Head of caudate nucleus (tissue), 42 donors: ENCODE measurements at places on chromosomes 7 and 10.

DNA sequence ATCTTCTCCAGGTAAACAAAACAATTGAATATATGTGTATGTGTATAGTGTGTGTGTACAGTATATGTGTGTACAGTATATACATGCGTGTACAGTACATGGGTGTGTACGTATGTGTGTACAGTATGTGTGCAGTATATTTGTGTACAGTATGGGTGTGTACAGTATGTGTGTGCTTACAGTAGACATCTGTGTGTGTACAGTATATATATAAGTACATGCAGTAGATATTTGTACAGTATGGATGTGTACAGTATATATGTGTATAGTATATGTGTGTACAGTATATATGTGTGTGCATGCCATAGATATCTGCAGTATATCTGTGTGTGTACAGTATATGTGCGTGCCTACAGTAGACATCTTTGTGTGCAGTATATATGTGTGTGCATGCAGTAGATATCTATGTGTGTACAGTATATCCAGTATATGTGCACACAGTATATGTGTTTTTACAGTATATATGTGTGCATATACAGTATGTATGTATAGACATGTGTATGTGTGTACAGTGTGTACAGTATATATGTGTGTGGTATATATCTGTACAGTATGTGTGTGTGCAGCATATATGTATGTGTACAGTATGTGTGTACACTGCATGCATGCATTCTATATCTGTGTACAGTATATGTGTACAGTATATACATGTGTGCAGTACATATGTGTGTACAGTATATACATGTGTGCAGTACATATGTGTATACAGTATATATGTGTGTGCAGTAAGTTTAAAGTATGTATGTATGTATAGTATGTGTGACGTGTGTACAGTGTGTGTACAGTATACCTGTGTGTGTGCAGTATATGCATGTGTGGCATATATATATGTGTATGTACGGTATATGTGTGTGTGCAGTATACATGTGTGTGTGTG, 37.3 kb upstream of the SLC39A12 start:
- DNase-seq = no peak

DNA sequence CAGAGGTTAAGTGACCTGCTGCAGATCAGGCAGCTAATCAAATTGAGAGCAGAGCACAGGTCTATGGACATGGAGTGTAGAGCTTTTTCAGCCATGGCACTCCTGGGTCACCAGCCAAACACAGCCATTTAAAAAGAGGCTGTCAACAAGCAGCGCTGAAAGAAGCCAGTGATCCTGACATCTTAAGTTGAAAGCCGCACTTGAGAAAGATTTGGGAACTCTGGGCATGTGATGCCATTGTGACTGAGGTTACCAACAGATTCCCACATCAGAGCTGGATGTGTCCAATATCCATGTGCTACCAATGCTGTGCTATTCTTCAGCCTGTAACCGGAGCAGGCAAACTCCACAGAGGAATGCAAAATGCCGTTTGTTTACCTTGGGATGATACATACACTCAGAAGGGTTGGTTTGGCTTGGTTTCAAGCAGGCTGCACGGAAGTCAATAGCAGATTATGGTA, 56.2 kb upstream of the ABLIM1 start:
- DNase-seq = peak; percentile 26

DNA sequence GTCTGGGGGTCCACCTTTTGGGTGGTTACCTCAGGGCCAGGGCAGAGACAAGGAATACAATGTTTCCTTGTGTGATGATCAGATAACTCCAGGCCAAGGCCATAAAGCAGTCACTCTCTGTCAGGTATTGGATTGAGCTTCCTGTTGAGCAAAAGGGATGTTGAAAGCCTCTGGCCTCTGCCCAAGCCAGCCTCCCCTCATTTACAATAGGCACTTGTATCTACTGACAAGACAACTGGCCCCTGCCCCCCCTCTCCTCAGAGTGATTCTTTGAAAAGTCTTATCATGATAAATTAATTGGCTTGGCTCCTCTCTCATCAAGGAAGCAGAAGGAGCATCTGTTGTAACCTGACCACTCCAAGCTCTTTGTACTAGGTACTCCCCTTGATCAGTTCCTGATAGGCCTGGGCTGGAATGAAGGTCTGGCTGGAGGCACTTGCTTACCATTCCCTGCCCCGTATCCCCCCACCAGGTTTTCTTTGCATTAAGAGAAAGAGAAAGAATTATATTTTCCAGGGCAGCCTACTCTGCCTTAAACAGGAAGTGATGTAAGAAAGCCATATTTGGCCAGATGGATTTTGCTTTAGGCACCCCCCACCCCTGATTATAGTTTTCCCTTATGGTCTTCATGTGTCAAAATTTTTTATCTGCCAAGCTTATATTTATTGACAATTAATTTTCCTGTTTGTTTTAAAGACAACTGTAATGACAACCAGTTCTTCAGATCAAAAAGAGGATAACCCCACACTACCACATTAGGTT, 42.1 kb upstream of the HPS1 start:
- DNase-seq = no peak

GRCh38 chr7:90345595-90346335, 751 bp upstream of the GTPBP10 start:
- no peak for DNase-seq

- DNase-seq = peak; percentile 54
Measured at GRCh38 chr7:2109936-2110609, 122.7 kb downstream of the MAD1L1 start.

- no peak for DNase-seq
Measured at GRCh38 chr7:85773116-85773728, 586.4 kb upstream of the SEMA3D start.

DNA sequence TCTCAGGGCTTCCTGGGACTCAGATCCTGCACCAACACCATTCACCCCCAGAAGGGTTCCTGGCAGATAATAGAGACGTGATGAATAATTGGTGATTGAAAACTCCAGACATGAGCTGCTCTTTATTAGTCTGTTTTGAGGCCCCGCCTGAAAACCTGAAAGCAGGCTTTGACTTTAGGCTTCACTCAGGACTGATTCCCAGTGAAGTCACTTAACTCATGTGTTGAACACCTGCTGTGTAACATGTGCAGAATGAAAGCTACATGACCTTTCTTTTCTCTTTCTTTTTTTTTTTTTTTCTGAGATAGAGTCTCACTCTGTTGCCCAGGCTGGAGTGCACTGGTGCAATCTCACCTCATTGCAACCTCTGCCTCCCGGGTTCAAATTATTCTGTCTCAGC, 8.9 kb downstream of the SPACDR start:
- DNase-seq = no peak

DNA sequence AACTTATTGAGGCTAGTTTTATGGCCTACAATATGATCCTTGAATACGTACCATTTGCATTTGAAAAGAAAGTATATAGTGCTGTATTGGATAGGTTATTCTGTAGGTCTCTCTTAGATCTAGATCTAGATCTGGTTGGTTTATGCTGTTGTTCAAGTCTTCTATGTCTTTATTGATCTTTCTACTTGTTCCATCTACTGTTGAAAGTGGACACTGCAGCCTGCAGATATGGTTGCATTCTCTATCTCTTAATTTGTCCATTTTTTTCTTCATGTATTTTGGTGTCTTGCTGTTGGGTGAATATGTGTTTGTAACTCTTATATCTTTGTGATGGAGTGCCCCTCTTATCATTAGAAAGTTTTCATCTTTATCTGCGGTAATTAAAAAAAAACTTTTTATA, 139.4 kb upstream of the PCDH15 start:
- DNase-seq = no peak

- DNase-seq = no peak
Measured at GRCh38 chr7:20403331-20403730, 72.6 kb downstream of the ITGB8 start.

- no peak for DNase-seq
Measured at GRCh38 chr10:51204701-51205100, 130.4 kb downstream of the PRKG1 start.

DNA sequence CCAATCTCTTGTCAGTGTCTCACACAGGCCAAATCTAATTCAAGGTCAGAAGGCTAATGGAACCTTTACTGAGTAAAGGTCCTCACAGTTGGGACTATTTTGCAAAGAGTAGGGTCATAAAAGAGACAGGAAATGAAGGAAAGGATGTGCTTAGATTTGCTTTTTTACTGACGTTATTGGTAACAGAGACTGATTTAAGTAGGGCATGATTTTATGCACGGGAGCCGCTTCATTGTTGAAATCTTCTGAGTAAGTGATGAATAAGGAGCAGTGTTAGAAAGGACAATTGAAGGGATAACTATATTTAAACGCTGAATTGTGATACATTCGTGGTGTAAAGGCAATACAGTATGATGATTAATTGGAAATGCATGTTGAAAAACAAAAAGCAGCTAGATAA, 261.5 kb downstream of the MALRD1 start:
- no peak for DNase-seq

GRCh38 chr7:82358923-82359322, 84.7 kb downstream of the CACNA2D1 start:
- no peak for DNase-seq

DNA sequence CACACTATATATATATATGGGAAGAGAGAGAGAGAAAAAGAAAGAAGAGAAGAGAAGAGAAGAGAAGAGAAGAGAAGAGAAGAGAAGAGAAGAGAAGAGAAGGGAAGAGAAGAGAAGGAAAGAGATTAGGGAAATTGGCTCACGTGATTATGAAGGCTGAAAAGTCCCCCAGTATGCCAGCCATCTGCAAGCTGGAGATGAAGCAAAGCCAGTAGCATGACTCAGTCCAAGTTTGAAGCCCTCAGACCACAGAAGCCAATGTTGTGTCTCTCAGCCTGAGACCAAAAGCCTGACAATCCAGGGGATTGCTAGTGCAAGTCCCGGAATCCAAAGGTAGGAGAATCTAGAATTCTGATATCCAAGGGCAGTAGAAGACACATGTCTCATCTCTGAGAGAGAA, 206.3 kb upstream of the PRSS1 start:
- DNase-seq = no peak

DNA sequence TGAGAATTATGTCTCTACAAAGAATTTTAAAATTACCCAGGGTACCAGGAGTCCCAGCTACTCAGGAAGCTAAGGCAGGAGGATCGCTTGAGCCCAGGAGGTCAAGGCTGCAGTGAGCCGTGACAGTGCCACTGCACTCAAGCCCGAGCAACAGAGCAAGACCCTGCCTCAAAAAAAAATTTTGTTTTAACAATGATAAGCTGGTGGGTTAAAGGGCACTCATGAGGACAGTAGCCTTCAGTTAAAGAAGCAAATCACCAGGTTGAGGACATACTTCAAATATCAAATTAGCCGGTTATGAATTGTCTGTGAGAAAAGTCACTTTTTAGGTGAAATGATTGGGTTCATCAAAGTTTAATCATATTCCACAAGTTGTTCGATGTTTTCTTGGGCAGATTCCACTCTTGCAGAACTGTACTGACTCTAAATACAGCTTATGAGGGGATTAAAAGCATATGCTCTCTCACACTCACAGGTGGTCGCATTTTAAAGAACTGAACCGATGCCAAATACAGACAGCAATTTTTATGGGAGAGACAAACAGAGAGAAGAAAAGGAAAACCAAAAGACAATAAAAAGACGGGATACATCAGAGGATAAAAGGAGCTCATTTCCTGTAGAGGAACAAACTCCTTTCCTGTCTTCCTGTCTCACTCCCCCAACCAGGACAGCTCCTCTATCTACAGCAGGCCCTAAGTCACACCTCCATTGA, 582.8 kb upstream of the NRP1 start:
- DNase-seq = no peak

- no peak for DNase-seq
Measured at GRCh38 chr7:87225696-87226095, 6.2 kb upstream of the TMEM243 start.
